ENCODE measurements at places on chromosomes 6 and 20. TPM values are rescaled to one million over a fixed set of nuclear protein-coding genes. Genes with fewer than 3 reads are reported as not detected.

Gene HLA-DRB1
- 0.17 TPM for total RNA-seq

- no peak for DNase-seq
These were observed 12.1 kb upstream of the HINT3 start for GRCh38 chr6:125944434-125944816.

Gene SGK2
- total RNA-seq = 45.5 TPM

Gene FAXC
- 8.5 TPM for total RNA-seq

Gene TP53TG5
- total RNA-seq = not detected

Gene BTN1A1
- total RNA-seq = not detected

- DNase-seq = no peak
These were observed 26.8 kb upstream of the HSF2 start for GRCh38 chr6:122372647-122373046.

GRCh38 chr20:32352121-32352720 lies 5.9 kb upstream of the ASXL1 start:
- DNase-seq = no peak

- DNase-seq = no peak
These were observed 123.5 kb upstream of the RALGAPA2 start for GRCh38 chr20:20835897-20836296.

Measured in Caki2 (cell line).